ENCODE measurements at places on chromosomes 7 and 10.

GRCh38 chr10:19929506-19930140 is 113.4 kb downstream of the PLXDC2 start:
- DNase-seq, result no peak

- no peak for DNase-seq
These were observed 486.3 kb downstream of the ACTR3B start for GRCh38 chr7:153245809-153246208.

GRCh38 chr7:102432442-102433218 is 745 bp upstream of the ORAI2 start:
- DNase-seq, result no peak

- DNase-seq, result no peak
These were observed 991 bp downstream of the ZNF239 start for GRCh38 chr10:43573250-43574000.

GRCh38 chr10:69818676-69819239 is 17.1 kb downstream of the COL13A1 start:
- DNase-seq, result no peak

DNA sequence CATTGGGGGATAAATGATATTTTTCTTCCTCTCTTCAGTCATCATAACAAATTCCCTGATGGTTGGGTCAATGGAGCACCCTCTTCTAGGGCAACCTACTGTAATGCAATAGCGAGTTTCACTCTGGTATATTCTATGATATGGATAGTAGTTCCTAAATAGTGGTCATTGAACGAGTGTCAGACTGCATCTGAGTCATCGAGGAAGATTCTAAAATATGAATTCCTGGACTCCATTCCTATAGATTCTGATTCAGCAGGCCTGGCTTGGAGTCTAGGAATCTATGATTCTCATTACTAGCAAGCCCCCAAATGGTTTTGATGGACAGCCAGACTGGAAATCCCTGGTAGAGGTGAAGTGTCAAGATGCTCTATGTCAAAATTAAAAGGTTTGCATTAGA is 254.5 kb downstream of the BUB3 start:
- no peak for DNase-seq

DNA sequence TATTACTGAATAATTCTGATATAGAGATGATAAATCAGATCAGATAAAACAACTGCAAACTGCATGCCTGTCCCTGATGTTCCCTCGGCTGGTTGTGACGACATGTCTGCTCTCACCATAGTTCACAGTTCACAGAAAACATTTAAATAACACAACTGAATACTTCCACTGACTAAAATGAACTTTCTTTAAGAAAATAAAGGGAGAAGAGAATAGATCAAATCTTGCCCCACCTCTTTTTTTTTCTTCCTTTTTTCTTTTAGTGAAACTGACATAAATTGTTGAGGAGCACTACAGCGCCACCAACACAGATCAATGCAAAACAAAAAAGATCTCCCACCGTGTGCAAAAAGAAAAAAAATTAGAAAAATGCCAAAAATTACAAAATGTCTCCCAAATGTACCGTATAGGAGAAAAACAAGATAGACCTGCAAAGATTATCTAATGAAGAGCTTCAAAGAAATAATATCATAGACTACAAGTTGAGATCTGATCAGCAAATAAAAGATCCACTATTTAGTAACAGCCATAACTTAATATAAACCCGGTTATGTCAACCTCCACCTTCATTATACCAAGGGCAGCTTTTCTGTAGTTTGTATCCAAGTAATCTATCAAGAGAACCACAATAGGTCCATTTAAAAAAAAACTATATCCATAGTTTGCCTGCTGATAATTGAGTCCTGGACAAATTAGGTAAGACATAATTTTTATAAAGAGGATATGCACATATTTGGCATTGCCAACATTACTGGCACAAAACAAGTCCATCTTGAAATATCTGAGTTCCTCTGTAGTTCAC is 30.7 kb upstream of the EPC1 start:
- DNase-seq, result no peak

DNA sequence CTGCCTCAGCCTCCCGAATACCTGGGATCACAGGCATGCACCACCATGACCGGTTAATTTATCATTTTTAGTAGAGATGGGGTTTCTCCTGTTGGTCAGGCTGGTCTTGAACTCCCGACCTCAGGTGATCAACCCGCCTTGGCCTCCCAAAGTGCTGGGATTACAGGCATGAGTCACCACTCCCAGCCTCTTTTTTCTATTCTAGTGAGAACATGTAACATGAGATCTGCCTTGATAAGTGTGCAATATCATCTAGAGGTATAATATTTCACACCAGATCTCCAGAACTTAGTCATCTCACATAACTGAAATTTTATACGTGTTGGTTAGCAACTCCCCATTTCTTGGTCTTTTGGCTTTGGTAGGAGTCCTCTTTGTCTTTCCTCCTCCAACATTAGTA is 656.9 kb downstream of the CNTNAP2 start:
- no peak for DNase-seq

DNA sequence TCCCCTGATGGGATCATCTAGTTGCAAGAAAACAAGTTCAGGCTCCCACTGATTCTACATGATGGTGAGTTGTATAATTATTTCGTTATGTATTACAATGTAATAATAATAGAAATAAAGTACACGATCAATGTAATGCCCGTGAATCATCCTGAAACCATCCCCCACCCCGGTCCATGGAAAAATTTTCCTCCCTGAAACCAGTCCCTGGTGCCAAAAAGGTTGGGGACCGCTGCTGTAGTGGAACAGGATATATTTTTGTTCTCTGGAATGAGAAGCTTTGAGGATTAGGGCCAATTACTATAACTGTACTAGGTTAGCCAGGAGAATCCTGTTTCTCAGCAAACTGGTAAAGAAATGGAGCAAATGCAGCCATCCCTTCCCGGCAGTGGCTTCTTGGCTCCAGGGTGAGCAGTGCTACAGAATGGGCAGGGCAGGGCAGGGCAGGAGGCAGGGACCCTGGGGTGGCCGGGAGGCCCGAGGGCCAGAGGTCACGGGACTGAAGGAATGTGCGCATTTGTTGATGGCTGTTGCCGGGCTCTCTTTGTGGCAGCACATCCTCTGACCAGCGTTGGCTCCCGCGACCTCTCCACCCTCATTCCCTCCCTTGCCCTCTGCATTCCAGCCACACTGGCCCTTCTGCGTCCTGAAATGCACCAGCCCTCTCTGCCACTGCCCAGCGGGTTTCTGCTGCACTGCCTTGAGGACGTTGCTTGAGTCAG is 162.3 kb upstream of the NPS start:
- no peak for DNase-seq

DNA sequence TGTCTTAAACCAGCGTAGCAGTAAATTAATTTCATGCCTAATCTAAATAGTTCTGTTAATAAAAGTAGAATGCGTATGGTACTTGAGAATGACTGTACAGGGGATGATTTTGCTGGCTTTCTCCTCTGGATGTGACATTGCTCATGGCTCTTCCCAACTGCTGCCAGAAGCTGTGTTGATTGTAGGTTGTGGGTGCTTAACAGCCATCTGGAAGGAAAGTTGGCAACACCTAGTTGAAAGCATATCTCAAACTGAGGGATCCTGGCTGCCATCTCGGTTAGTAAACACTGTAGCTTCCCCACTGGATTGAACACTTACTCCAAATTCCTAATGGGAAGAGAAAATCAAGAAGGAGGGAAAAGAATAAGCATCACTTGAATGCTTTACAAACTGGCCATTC is 130.9 kb downstream of the NXPH1 start:
- DNase-seq, result no peak

DNA sequence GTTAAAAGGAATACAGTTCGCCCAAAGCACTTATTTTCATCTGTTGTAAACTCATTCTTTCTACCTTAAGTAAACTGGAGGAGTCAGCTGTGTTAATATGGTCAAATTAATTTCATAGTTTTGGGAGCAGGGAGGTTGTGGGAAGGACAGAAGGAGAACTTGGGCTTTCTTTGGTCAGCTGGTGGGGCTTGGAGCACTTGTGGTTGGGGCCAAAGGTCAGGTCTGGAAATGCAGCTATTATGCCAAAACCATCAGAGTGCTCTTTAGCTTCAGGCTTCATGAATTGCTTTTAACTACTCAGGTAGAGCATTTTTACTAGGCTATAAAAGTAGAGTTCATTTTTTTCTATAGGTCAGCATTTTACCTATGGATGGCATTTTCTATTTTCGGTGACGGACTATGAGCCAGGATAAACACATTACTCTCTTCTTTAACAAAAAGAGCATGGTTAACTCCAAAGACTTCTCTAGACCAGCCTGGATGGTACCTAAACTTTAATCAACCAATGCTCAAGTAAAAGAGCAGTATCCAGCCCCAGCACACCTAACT is 30.0 kb downstream of the STEAP4 start:
- DNase-seq, result no peak

- no peak for DNase-seq
These were observed 22.4 kb downstream of the ADGRA1 start for GRCh38 chr10:133110133-133110532.

DNA sequence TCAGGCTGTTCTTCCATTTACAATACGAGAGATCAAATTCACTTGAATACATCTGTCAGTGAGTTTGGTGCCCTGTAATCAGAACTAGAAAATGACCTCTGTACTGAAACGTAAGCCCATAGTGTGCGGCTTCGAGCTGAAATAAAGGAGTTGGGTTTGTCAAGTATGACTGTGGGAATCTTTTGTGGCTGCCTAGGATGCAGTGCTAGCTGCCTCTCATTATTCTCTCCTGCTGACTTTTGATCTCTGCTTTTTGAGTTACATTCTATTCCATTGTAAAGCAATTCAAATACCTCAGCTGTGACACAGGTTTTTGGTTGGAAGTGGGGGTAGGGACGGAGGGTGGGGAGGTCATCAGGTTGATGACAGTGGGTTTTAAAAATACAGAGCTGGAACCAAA is 40.4 kb downstream of the ICA1 start:
- no peak for DNase-seq

- no peak for DNase-seq
These were observed 228.5 kb upstream of the COBL start for GRCh38 chr7:51545131-51545530.

DNA sequence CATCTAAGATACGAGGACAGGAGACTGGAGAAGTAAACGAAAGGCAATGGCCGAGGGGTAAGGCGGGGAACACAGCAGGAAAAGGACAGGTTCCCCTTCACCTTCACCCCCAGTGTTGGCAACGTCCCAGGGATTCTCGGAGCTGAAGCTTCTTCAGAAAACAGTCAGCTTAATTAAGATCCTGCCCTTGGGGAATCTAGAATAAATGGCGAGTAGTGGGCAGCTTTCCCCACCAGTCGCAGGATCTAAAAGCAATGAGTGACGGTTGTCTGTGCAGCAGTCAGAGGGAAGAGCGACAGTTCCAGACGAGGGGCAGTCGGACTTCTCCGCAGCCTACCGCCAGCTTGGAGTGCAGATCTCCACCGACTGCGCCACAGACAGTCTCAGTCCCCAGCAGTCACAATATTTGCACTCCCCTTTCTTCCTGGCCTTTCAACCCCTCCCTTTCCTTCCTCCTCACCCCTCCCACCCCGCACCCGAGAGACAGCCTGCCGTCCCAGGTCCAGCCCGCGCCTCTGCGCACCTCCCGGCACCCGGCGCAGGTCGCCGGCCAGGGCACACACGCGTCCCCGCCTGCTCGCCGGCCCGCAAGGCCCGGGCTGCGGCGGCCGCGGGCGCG is 10.9 kb upstream of the SP8 start:
- peak; percentile 57 for DNase-seq

DNA sequence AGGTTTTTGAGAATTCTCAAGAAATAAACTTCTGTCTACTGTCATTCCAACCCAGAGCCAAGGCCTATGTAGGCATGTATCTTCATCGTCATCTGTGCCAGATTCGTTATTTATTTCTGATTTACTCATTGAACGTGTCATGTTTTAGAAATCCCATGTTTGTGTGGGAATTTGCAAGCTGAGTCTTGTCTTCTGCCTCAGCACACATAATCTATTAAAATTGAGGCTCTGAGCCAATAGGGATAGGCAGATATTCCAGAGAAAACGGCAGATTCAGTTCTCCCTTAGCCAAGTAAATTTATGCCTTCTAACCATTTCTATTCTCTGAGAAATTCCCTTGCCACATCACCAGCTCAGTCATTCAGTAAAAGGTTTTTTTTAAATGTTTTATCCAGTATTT is 444.6 kb downstream of the REEP3 start:
- DNase-seq, result no peak

Data from HEK293T (cell line).